ENCODE measurements at places on chromosomes 6 and 20.

GRCh38 chr6:24831771-24832716 is 33.3 kb upstream of the ARMH2 start:
- DNase-seq: no peak

GRCh38 chr20:57499676-57500075 is 25.3 kb downstream of the CTCFL start:
- DNase-seq: no peak

- no peak for DNase-seq
These were observed 49.7 kb downstream of the PCNA start for GRCh38 chr20:5070081-5070480.

DNA sequence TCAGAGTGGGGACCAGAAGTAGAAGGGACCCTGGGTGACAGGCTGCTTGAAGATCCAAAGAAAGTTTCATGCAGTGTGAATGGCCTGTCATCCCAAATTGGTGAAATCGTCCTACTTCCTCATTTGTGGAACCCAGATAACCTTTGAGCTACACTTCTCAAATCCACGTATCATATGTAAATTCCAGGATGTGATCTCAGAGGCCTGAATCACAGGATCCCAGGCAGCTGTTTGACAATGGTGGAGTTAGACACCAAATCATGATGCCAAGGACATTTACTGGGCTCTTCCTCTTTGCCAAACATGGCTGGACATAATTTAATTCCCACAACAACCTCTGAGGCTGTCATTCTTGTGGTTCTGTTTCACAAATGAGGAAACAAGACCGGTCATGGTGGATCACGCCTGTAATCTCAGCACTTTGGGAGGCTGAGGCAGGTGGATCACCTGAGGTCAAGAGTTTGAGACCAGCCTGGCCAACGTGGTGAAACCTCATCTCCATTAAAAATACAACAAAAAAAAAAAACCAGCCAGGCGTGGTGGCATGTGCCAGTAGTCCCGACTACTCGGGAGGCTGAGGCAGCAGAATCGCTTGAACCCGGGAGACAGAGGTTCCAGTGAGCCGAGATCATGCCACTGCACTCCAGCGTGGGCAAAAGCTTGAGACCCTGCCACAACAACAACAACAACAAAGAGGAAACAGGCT is 39.9 kb upstream of the TTPAL start:
- no peak for DNase-seq
